Thoracic aorta (tissue), 2 donors: ENCODE measurements at places on chromosomes 7 and 10. TPM values are rescaled to one million over a fixed set of nuclear protein-coding genes. Genes with fewer than 3 reads are reported as not detected.
A peak's percentile ranks its signal among the peaks of the same experiment; 100 is the strongest.

The SLC39A12 gene
- 0.14 TPM for total RNA-seq

The FKBP6 gene
- not detected for total RNA-seq

The AKR1C8 gene
- total RNA-seq, result not detected

DNA sequence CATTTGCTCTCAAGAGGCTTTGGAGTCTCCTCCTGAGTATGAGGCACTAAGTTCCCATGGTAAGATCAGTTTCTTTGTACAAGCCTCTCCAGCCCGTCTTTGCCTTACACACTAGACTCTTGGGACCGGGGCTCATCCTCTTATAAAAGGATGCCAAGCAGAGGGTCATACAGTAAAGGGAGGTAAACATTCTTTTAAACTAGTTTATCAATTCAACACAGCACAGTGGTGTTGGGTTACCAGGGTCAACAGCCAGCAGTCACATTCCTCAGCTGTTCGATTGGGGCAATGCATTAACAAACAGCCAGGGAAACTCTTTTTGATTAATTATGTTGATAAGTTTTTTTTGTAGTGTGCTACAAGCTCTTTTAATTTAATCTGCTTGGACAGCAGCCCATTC, 37.8 kb downstream of the HHEX start:
- H3K4me3 ChIP-seq, result no peak overlapping the region
- no peaks in the 10 kb centered on the region for H3K27me3 ChIP-seq

DNA sequence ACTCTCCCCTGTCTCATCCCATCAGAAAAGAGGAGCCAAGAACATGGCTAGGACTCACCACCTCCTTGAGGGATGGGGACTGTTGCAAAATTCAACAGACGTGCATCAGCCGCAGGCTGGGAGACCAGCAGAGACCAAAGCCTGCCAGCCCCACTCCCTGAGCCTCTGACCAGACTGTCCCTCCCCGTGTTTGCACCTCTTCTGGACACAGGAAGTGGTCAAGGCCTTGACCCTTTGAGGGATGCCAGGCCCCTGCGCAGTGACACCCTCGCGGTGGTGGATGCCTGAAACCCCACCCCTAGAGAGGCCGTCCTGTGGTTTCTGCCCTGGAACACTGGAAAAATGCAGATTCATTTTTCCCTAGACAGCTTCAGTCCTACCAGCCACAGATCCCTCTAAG, 128.4 kb upstream of the TCF7L2 start:
- H3K27me3 ChIP-seq, result no peaks in the 10 kb centered on the region
- H3K36me3 ChIP-seq, result no peaks in the 10 kb centered on the region
- no peak for DNase-seq
- no peak overlapping the region for H3K4me3 ChIP-seq
- H3K27ac ChIP-seq, result no peak overlapping the region

DNA sequence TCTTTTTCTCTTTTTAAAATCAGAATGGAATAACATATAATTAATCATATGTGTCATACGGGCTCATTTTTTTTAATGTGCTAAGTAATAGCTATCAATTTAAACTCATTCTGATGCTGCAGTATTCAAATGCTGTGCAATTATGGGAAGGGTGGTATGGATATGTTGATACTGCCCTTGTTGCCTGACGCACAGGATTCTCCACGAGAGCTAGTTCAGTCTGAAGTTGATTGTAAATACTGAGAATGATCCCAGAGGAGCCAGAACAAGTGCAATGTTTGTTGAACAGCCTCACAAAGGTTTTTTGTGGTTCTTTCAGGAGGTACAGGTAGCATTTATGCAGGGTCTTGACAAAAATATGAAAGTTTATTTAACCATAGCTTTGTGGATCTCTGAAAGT, 13.4 kb downstream of the NPY start:
- no peak overlapping the region for H3K4me3 ChIP-seq
- H3K4me1 ChIP-seq, result no peaks in the 10 kb centered on the region
- H3K36me3 ChIP-seq, result no peaks in the 10 kb centered on the region
- no peak overlapping the region for H3K27ac ChIP-seq
- H3K27me3 ChIP-seq, result no peaks in the 10 kb centered on the region

- H3K36me3 ChIP-seq, result no peaks in the 10 kb centered on the region
- H3K4me3 ChIP-seq, result no peak overlapping the region
- no peaks in the 10 kb centered on the region for H3K27me3 ChIP-seq
- peaks cover 20% of the 10 kb centered on the region for H3K4me1 ChIP-seq
- H3K27ac ChIP-seq, result no peak overlapping the region
Measured at GRCh38 chr7:159064816-159065510, 79.7 kb downstream of the VIPR2 start.

DNA sequence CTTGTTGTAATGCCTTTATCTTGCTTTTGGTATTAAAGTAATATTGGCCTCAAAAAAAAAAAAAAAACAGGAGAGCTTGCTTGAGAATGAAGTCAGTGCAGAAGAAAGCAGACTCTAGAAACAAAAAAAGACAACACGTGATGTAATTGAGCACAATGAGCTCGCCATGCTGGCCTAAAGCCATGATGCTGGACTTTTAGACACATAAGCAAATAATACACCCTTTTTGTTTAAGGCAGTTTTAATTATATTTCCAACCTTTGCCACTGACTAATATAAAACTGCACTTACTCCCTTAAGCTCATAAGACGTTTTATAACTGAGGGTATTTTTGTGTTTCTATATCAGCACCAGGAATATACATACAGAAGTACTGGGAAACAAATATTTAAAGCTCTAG, 798.3 kb downstream of the KCNMA1 start:
- no peaks in the 10 kb centered on the region for H3K36me3 ChIP-seq
- no peak overlapping the region for H3K4me3 ChIP-seq
- no peak for DNase-seq
- H3K4me1 ChIP-seq, result no peaks in the 10 kb centered on the region
- no peaks in the 10 kb centered on the region for H3K27me3 ChIP-seq

DNA sequence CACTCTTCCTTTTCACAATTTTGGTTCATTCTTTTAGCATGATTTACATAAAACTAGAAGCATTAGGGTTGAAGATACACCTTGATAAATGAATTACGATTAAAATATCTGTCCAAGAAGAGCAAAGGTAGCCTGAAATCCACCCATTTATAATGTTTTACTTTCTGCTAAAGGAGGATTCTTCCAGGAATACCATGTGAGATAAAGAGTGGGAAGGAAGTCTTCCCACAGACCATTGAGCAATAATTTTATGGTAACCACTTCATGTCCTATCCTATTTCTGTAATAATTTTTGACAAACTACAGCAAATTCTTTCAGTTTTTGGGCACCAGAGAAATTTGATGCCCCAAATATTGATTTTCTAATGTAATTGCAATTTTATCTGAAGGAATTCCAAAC, 150.6 kb upstream of the STEAP4 start:
- no peaks in the 10 kb centered on the region for H3K27me3 ChIP-seq
- no peak overlapping the region for H3K4me3 ChIP-seq
- H3K36me3 ChIP-seq, result no peaks in the 10 kb centered on the region
- no peak for DNase-seq

GRCh38 chr10:133353202-133353959, 4.4 kb downstream of the FUOM start:
- no peak overlapping the region for H3K4me3 ChIP-seq
- H3K27me3 ChIP-seq, result no peaks in the 10 kb centered on the region
- H3K36me3 ChIP-seq, result no peaks in the 10 kb centered on the region

DNA sequence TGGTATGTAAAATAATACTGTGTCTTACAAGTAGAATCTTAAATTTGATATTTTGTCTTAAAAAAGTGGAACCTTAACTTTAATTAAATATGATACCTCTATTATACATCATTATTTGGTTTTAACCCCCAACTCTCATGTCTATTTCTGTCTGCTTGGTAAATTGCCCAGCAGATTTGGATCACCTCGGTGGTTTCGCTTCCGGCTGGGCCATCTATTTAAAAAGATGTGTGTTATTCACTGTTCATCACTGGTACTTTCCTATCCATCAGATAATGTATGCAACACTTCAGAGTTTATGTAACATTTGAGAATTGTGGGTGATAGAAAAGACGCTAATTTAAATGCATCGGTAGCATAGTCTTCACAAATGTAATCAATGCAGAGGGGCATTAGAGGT, 119.7 kb downstream of the SND1 start:
- no peak for DNase-seq
- no peak overlapping the region for H3K27ac ChIP-seq
- H3K27me3 ChIP-seq, result no peaks in the 10 kb centered on the region
- H3K4me3 ChIP-seq, result no peak overlapping the region
- peaks cover 3% of the 10 kb centered on the region for H3K4me1 ChIP-seq

DNA sequence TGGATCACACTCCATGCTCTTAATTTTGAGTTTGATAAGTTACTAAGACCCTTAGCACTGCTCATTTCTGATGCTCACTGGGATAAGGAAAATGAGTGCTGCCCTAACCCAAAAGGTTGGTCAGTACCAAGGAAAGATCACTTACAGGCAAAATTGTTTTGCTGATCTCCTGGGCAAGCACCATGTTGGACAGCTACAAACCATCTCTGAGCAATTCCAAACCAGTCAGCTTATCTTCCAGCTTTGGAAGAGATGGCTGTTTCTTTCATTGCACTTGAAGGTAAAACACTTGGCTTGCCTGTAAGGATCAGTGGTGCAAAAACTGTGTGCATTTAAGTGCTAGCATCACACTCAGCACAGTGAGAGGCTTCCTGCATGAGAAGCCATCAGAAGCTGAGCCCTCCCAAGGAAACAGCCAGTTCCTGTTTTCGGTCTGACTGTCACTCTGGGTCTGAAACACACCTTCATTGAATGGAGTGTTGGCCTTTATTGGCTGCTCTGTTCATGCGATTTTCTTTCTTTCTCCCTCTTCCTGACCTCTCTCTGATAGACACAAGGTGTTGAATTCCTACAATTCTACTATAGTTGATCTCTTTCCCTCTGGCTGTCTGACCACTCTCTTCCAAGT, 126.4 kb upstream of the GHITM start:
- H3K36me3 ChIP-seq, result no peaks in the 10 kb centered on the region
- no peak overlapping the region for H3K27ac ChIP-seq
- no peak for DNase-seq
- H3K27me3 ChIP-seq, result no peaks in the 10 kb centered on the region
- H3K4me1 ChIP-seq, result no peaks in the 10 kb centered on the region

GRCh38 chr10:118272149-118272721, 69.9 kb downstream of the FAM204A start:
- H3K4me3 ChIP-seq, result peak overlapping the region; percentile 64
- H3K4me1 ChIP-seq, result peaks cover 22% of the 10 kb centered on the region
- H3K27me3 ChIP-seq, result no peaks in the 10 kb centered on the region
- DNase-seq, result no peak
